ENCODE measurements at places on chromosomes 2 and 18. TPM values are rescaled to one million over a fixed set of nuclear protein-coding genes. Genes with fewer than 3 reads are reported as not detected.

DNA sequence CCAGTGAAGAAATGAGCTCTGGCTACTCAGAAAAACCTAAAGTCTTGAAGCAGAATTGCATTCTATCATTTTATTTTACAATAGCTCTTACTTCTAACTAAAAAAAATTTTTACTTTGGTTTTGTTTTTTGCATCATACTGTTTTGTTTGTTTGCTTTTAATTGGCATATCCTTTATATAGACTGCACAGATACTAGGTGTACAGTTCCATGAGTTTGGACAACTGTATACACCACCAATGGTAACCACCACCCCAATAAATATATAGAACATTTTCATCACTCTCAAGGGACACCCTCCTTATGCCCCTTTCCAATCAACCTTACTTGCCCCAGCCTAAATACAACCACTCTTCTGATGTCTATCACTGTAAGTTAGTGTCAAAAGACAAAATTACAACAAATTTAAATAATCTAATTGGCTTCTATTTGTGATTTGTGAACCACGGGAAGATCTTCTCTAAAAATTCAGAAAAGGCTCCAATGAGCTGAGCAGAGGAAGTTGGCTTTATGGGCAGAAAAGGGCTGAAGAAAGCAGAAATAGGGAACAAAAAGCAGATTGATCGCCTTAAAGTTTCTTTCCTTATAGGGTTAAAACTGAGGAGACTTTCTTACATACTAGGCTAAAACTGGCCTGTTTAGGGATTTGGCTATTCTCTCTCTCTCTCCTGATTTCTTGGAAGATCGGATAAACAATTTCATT, 22.2 kb upstream of the SOS1 start:
- peak overlapping the region; percentile 67 for H3K27ac ChIP-seq

GRCh38 chr18:50360611-50361010, 14.2 kb upstream of the SKA1 start:
- peaks cover 6% of the 10 kb centered on the region for H3K4me1 ChIP-seq
- no peak overlapping the region for H3K27ac ChIP-seq
- no peak for DNase-seq
- no peak overlapping the region for H3K4me3 ChIP-seq

DNA sequence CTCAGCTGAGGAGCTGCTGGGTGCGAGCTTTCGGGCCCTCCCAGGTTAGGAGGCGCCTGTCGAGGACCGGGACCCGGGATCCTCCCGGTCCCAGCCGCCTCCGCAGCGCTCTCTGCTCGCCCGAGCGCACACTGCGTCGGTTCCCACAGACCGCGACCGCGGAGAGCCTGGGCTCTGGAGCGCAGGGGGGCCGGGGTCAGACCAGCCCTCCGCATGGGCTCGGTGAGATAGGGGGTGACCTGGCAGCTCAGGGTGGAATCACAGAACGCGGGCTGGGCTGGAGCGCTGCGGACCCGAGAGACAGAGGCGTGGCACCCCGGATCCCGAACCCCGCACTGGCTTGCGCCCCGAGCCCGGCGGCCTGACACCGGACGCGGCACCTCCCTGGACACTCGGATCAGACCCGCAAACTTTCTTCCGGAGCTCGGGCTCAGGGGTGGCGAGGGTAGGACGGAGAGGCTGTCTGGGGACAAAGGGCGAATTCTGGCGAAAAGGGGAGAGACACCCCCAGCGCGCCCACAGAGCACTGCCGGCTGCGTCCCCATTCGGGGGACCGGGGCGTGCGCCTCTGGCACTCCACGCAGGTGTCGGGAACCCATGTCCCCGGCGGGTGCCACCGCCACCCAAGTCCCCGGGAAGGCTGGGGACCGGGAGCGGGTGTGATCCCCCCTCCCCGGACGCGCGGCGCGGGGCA, 612 bp downstream of the DIPK1C start:
- no peaks in the 10 kb centered on the region for H3K36me3 ChIP-seq
- no peak overlapping the region for H3K4me3 ChIP-seq
- DNase-seq, result no peak
- no peak overlapping the region for H3K27ac ChIP-seq
- peaks cover 41% of the 10 kb centered on the region for H3K27me3 ChIP-seq

The RESP18 gene
- not detected for total RNA-seq

GRCh38 chr2:145538661-145539350, 1018.9 kb upstream of the ZEB2 start:
- no peaks in the 10 kb centered on the region for H3K4me1 ChIP-seq
- H3K4me3 ChIP-seq, result no peak overlapping the region
- DNase-seq, result no peak
- H3K27ac ChIP-seq, result no peak overlapping the region
- no peaks in the 10 kb centered on the region for H3K36me3 ChIP-seq
- no peaks in the 10 kb centered on the region for H3K27me3 ChIP-seq

- H3K4me1 ChIP-seq, result no peaks in the 10 kb centered on the region
- H3K27ac ChIP-seq, result no peak overlapping the region
- no peak for DNase-seq
- H3K27me3 ChIP-seq, result no peaks in the 10 kb centered on the region
- H3K36me3 ChIP-seq, result no peaks in the 10 kb centered on the region
Observed at GRCh38 chr2:198033626-198034025, 229.2 kb downstream of the PLCL1 start.

The PLB1 gene
- 1.6 TPM for total RNA-seq

DNA sequence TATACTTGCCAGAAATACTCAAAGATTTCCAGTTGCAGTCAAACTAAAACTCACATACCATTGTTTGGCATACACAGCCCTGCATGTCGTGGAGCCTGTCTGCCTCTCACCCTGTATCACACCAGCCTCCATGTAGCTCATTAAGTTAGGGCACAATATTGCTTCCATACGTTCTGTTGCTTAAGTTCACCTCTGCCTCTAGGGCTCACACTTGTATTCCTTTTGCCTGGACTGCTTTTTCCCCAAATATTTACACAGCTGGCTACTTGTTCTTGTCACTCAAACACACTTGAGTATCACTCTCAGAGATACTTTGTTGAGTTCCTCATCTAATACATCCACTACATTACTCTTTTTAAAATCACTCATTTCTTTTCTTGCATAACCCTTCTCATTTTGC, 83.1 kb downstream of the PTH2R start:
- no peak for DNase-seq
- H3K36me3 ChIP-seq, result no peaks in the 10 kb centered on the region
- H3K4me3 ChIP-seq, result no peak overlapping the region
- H3K4me1 ChIP-seq, result no peaks in the 10 kb centered on the region
- no peaks in the 10 kb centered on the region for H3K27me3 ChIP-seq
- H3K27ac ChIP-seq, result no peak overlapping the region

The ONECUT2 gene
- total RNA-seq, result not detected

DNA sequence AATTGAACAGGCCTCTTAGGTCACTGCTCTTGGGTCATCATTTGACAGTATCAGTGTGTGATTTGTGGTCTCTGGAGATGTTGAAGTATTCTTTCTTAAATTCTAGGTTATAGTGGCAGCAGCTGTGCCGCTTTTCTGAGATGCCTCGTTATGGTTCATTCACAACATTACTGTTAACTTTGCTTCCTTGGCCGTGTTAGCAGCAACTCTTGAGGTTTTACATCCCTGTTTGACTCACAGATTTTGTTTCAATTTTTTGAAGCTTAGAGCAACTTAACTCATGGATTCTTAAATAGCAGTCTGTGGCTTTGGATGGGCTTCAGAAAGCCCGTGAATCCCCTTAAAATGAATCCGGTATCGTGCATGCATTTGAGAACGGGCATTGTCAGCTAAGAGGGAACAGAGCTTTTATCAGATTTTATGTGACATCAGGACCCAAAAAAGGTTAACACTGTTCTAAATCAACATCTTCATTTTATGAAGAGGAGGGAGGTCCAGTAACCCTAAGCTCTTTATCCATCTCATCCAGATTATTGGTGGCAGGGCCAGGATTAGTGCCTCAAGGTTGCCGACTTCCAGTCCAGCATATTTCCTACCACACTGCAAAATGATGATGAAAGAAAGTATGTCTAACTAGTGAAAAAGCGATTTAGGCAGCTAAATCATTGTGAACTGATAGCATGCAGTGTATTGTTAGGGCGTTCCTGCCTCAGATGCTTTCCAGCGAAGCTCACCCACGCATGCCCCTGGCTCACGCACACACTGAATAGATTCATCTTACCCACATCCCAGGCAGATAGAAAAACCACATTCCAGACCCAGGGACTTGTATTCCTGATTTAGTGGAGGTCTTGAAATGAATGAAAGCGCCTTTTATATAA, 5.1 kb downstream of the TRIB2 start:
- peaks cover 54% of the 10 kb centered on the region for H3K4me1 ChIP-seq
- H3K27ac ChIP-seq, result no peak overlapping the region
- H3K4me3 ChIP-seq, result peak overlapping the region; percentile 35
- DNase-seq, result no peak
- peaks cover 20% of the 10 kb centered on the region for H3K36me3 ChIP-seq
- H3K27me3 ChIP-seq, result no peaks in the 10 kb centered on the region

The NCKAP5 gene
- total RNA-seq, result not detected

- peak; percentile 66 for DNase-seq
- no peak overlapping the region for H3K27ac ChIP-seq
- peaks cover 21% of the 10 kb centered on the region for H3K4me1 ChIP-seq
- H3K27me3 ChIP-seq, result no peaks in the 10 kb centered on the region
- no peak overlapping the region for H3K4me3 ChIP-seq
- no peaks in the 10 kb centered on the region for H3K36me3 ChIP-seq
Observed at GRCh38 chr2:65382776-65383357, 49.5 kb downstream of the SPRED2 start.

DNA sequence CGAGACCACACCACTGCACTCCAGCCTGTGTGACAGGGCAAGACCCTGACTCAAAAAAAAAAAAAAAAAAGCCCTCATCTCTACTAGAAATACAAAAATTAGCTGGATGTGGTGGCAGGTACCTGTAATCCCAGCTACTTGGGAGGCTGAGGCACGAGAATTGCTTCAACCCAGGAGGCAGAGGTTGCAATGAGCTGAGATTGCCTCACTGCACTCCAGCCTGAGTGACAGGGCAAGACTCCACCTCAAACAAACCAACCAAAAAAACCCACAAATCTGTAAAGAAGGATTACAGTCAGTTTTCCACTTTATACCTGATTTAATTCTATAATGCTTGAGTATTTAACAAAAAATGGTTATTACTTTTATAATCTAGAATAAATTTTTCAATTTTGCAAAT, 9.7 kb downstream of the DARS1 start:
- H3K27ac ChIP-seq, result no peak overlapping the region
- H3K4me3 ChIP-seq, result no peak overlapping the region
- no peaks in the 10 kb centered on the region for H3K27me3 ChIP-seq
- no peaks in the 10 kb centered on the region for H3K4me1 ChIP-seq

The MROH2A gene
- total RNA-seq, result not detected

DNA sequence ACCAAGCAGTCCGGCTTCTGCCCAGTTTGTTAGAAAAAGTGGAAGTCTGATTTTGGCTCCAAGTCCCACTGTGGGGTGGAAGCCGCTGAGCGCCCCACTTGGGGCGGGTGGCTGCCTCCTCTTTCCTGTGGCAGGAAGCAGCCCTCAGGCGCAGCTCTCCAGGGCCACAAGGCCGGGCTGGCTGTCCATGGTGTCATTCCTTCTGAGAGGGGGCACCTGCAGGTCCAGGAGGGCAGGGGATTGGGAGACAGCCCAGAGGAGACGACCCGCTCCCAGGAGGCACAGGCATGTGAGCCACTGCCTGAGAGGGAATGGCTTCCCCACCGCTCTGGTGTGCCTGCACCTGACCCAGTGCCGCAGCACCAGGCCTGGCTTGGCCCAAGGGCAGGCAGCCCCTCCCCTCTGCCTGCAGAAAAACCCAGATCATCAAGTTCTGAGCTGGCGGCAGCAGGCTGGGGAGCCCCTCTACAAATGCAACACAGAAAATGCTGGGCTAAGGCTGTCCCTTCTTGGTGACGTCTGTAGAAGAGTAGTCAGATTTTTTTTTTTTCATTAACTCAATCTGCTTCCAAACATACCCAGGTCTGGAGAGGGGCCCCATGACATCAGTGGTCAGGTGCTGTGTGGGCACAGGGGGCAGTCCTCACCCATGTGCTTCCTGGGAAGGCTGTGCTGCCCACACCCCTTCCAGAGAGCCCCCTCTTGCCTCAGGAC, 38.4 kb downstream of the HS6ST1 start:
- peaks cover 40% of the 10 kb centered on the region for H3K4me1 ChIP-seq
- DNase-seq, result no peak
- peaks cover 11% of the 10 kb centered on the region for H3K36me3 ChIP-seq
- no peak overlapping the region for H3K27ac ChIP-seq
- H3K27me3 ChIP-seq, result no peaks in the 10 kb centered on the region
- no peak overlapping the region for H3K4me3 ChIP-seq

DNA sequence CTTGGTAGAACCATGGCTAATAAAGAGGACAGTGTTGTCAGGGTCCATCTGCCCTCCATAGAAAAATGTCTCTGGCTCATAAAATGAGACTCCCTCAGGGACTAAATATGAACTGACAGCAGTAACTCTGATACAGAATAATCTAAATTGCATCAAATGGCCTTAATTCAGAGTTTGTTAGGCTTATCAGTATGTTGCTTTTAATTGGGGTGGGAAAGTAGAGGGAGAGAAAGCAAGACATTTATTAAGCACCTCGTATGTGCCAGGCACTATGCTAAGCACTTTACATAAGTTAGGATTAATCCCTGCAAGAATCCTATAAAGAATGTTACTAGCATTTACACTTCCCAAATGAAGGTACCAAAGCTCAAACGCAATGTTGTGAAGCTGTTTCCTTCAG, 115.2 kb downstream of the MMADHC start:
- H3K4me3 ChIP-seq, result no peak overlapping the region
- DNase-seq, result no peak
- H3K36me3 ChIP-seq, result no peaks in the 10 kb centered on the region
- H3K4me1 ChIP-seq, result no peaks in the 10 kb centered on the region

DNA sequence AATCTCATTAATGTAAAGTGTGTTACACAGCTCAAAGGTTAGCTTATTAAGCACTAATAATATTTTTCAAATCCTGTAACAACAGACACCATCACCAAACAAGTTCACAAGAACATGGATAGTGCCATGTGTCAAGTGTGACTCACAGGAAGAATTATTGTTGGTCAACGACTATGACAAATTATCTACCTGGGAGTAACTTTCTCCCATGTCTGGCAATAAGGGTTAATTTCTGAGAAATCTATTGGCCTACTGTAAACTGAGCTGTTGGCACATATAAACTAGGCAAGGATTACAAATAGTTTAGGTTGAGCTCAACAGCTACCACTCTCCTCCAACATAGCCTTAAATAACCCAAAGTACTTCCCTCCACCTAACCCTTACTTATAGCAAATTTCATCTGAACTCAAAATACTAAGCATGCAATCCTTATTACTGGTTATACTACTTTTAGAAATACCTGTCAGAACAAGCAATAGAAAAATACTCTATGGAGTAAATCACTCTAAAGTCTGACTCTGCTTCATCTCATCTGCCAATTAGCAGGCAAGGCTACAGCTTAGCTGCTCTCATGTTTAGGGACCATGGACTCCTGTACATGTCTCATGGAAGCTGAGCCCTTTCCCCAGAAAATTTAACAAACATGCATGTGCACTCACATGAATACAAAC, 223.0 kb downstream of the NBAS start:
- H3K4me3 ChIP-seq, result no peak overlapping the region
- H3K27ac ChIP-seq, result no peak overlapping the region
- H3K4me1 ChIP-seq, result no peaks in the 10 kb centered on the region

GRCh38 chr2:175929850-175930249, 72.2 kb downstream of the LNPK start:
- no peaks in the 10 kb centered on the region for H3K27me3 ChIP-seq
- no peak for DNase-seq
